ENCODE measurements at places on chromosomes 16 and 17. TPM values are rescaled to one million over a fixed set of nuclear protein-coding genes. Genes with fewer than 3 reads are reported as not detected.

Gene SOCS3
- total RNA-seq, result 4.8 TPM

Gene DPEP3
- not detected for total RNA-seq

Gene PRAC1
- total RNA-seq, result not detected

Gene CALB2
- 0.23 TPM for total RNA-seq
